Naive thymus-derived CD4-positive, alpha-beta T cell (primary cell): ENCODE measurements at places on chromosomes 11 and 22.

GRCh38 chr11:12376259-12377081, 901 bp upstream of the PARVA start:
- DNase-seq: no peak

GRCh38 chr22:35761037-35761436, 43.4 kb downstream of the APOL5 start:
- no peak for DNase-seq

- DNase-seq: no peak
These were observed 14.6 kb upstream of the NRGN start for GRCh38 chr11:124724979-124725718.

DNA sequence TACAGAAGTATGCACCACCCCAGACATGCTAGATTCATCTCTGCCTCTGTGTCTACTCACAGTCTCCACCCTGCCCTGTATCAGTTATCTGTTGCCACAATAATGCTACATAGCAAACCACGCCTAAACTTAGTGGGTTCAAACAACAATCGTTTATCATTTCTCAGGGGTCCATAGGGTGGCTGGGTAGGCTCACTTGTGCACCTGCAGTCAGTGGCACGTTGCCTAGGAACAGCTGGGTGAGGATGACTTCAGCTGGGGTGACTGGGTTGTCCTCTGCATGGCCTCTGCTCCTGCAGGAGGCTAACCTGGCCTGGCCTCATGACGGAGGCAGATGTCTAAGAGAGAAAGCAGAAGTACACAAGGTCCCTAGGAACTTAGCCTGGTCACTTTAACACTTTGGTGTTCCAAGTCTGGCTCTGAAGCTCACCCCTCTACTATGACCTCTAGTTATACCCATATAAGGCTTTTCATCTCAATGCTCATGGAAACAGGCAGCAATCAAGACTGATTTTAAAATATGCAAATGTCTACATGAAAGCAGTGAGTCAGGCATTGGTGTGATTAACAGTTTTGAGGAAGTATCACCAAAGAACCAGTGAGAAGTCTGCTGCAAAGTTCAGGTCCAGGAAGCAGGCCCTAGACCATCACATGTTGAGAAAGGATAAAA, 10.7 kb downstream of the OLFML1 start:
- no peak for DNase-seq

- DNase-seq: no peak
These were observed 350.4 kb downstream of the DDX10 start for GRCh38 chr11:109015283-109015682.

- no peak for DNase-seq
These were observed 14.0 kb upstream of the PARVG start for GRCh38 chr22:44166498-44167276.

DNA sequence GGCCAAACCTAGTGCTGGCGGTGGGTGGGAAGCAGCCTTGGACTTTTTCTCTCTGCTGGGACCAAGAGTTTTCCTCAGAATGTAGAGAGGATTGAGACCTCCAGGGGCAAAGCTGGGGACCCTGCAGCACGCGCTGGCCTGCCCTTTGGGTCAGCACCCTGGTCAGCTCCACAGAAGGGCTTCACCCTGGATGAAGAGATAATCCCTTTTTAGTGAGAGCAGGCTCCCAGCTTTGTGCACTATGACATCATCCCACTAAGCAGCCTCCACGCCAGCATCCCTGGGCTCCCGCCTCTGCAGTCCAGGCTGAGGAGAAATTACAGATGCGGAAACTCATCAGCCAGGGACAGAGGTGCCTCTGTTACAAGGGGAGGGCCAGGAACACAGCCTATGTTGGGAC, 23.5 kb downstream of the DRICH1 start:
- DNase-seq: no peak

DNA sequence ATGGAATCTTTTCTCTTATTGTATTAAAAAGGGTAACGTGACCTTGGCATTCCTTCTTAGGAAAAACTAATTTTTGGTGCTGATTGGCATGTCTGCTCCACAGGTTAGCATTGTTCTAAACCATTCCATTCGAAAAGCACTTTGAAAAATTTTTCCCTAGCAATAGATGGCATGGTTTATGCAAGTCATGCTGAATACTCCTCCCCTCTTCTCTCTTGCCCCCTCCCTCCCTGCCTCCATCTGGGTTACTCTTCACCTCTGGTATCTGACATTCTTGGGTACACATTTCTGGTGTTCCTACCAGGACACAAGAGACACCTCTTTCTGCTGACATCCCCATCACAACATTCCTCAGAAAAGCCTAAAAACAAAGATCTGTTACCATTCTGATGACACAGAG, 1.5 kb upstream of the SLC22A25 start:
- DNase-seq: no peak

DNA sequence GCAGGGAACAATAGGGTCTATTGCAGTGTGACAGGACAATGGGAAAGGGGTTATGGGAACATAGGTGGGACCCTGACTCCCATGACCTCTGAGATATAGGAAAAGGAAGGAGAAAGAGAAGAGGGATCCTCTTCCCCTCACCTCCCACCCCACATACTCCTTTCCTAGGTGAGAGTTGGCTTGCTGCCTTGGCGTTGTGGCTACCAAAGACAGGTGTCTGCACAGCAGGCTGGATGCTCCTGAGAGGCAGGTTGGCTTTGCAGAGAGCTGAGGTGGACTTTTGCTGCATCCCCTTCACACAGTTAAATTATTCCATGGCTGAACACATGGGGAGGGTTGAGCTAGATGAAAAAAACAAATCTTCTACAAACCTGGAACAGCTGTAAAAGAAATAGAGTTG, 80.7 kb downstream of the SYT9 start:
- no peak for DNase-seq

DNA sequence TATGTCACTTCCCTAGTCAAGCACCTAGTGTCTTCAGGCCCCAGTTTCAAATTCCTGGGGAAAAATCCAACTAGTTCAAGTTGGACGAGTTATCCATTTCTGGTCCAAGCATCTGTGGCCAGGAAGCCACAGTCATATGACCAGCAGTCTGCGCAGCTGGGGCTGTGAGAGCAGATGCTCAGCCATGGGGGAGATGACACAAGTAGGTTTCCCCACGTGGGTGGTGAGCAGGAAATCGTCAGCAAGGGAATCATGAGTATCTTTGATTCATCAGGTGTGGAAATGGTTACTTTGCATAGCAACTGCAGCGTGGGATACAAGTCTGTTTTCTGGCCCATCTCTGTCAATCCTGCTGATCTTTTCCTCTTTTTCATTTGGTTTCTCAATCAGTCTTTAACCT, 185.3 kb downstream of the C11orf91 start:
- DNase-seq: no peak

DNA sequence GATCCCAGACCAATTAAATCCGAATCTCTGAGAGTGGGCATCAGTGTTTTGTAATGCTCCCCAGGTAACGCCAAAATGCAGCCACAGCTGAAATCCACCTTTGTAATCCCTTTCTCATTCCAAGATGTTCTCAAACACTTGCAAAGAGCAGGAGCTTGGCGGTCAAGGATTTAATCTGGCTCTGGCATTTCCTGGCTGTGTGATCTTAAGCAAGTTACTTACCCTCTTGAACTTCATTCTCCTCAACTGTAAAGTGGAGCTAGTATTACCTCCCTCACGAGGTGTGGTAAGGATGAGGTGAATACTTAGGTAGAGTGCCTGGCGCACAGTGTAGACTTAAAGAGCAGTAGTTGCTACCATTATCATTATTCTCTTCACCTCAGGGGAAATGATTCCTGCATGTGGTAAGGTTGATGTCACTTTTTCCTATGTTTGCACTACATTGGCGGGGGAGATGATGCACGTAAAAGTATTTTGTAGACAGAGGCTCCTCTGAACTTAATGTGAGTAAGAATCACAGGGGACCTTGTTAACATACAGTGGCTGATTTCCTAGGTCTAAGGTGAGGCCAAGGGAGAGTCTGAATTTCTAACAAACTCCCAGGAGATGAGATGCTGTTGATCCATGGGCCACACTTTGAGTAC, 210.4 kb upstream of the PITPNB start:
- no peak for DNase-seq

- no peak for DNase-seq
These were observed 58.1 kb downstream of the LINC01488 start for GRCh38 chr11:69539416-69540117.

DNA sequence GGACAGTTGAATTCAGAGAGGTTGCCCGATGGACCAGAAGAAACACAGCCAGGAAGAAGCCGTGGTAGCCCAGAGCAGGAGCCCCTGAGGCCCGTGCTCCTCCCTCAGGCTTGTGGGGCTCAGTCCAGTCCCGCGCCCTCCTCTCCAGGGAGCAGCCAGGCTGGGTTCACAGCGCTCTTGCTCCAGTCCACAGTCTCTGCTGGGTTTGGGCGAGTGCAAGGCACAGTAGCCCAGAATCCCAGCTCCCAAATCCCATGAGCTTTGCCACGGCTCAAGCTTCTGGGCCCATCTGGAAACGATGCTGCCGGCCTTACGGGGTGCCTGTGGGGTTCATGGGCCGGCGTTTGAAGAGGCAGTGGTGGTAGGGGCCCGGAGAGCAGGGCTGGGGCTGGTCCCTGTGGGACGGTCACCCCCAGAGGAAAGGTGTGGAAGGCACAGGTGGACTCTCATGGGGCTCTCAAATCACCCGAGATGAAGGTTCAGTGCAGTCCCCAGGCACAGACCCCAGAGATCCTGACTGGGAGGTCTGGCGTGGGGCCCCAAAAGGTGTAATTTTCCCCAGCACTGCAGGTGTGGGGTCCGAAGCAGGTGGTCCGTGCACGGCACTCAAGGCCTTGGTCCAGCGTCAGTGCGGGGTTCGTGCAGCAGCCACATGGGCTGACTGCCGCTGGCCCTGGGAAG, 30.6 kb upstream of the ATXN10 start:
- DNase-seq: no peak

GRCh38 chr11:90723475-90723874, 500.6 kb upstream of the CHORDC1 start:
- no peak for DNase-seq

DNA sequence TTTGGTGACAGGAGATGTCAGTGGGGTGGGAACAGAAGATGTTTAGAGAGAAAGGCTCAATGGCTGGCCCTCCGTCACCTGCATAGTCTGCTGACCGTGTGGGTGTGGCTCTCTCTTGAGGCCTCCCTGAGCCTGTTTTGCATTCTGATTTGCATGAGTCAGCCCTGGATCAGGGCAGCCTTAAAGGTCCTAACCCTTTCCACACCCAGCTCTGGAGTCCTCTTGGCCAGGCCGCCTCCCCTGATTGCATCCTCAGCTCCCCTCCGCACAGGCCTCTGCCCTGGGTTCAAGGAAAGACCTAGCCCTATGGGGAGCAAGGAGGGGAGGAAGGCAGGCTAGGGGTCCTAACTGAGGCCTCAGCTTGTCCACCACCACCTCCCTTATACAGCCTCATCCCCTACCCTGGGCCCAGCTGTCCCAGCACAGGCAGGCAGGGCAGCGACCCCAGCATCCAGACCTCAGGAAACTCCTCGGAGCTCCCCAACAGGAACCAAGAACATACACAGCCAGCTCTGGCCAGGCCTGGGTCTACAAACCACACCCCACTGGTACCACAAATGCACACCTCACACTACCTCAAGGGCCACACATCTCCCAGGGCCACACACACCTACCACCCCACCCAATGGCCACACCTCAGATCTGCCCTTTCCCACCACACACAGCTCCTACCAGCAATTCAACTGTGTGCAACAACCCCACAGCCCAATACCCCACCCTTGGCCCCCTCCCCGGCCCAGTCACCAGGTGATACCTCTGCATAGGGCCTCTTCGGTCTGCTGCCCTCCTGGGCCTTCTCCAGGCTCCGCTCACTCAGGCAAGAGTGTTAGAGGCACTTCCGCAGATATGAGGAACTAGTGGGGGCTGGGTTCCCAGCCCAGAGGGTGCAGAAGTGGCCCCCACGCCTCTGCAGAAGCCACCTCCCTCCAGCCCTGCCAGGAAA, 13.7 kb downstream of the ARAP1 start:
- no peak for DNase-seq

GRCh38 chr11:134388590-134388989, 23.5 kb downstream of the B3GAT1 start:
- no peak for DNase-seq

GRCh38 chr11:129945373-129945772, 50.0 kb upstream of the NFRKB start:
- no peak for DNase-seq

GRCh38 chr11:11229647-11230046, 123.4 kb downstream of the CSNK2A3 start:
- DNase-seq: no peak

GRCh38 chr22:44033694-44034093, 9.6 kb downstream of the PARVB start:
- no peak for DNase-seq

- no peak for DNase-seq
These were observed 13.8 kb downstream of the TRIOBP start for GRCh38 chr22:37710675-37711074.

DNA sequence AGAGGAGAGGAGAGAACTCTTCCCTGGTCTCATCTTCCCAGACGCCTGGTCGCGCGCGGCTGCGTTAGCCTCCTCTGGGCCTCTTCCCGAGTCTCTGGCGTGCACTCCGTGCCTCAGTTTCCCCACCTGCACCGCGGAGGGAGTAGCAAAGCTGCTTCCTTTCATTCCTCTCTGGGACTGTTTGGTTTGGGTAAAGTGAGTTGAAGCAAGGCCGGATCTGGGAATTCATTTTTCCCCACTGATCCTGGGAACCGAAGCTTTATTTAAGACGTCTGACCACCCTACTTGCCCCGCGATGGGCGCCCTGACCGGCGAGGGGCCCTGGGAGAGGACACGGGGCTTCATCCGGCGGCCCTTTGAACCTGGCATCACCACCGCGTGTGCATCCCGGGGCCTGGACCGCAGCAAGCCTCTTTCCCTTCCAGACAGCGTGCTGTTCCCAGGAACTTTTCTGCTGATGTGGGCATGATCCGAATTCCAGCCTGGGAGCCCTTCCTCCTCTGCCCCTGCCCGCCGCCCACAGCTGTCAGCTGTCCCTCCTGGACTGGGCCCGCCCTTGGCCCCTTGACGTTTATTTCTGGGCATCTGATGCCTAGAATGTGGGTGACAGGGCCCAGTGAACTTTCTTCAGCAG, 758 bp downstream of the LDLRAD3 start:
- no peak for DNase-seq

DNA sequence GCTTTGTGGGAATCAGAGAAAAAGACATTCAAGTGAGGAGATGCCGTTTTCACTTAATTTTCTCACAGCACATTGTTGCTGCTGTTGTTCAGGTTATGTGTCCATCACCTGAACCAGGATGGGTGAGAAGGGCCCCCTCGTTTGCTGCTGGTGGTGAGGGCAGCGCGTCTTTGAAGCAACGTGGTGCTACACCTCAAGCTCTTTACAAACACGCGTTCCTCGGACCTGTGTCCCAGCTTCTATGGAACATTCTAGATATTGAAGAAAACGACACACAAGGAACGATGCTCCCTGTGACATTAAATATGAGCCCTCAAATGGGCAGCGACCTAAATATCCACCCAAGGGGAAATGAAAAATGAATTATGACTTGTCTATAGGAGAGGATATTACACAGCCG, 418.6 kb downstream of the MN1 start:
- no peak for DNase-seq

- no peak for DNase-seq
These were observed 47.2 kb downstream of the MCHR1 start for GRCh38 chr22:40726514-40726913.

GRCh38 chr11:44528103-44528502, 37.4 kb upstream of the CD82 start:
- DNase-seq: no peak

GRCh38 chr11:109130910-109131309, 291.1 kb upstream of the C11orf87 start:
- DNase-seq: no peak
